ENCODE measurements at places on chromosomes 2 and 18.

DNA sequence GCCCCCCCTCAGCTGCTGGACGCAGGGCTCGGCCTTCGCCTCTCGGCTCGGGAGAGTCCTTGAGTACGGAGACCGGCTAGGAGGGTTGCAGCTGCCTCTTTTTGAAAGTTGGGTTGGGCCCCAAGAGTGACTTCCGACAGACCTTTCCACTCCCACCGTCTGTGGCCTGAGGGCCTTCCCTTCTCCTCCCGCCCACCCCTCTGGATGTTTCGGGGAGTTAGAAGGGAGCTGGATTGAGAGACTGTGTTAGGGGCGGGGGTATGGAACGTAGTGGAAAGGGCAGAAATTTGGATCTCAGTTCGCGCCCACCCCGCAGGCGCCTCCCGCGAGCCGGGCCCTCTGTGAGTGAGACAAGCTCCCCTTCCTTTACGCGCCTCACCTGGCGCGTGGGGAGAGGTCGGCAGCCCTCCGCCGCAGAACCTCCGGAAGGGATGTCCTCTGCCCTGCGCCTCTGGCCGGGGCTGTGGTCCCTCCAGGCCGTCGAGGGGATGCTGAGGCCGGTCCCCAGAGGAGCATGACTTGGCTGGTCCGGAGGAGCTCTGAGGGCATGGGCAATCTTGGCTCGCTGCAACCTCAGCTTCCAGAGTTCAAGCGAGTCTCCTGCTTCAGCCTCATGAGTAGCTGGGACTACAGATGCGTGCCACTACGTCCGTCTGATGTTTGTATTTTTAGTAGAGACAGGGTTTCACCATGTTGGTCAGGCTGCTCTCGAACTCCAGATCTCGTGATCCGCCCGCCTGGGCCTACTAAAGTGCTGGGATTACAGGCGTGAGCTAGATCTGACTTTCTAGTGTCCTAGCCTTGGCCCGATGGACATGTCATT lies 15.9 kb downstream of the C2orf74 start:
- peak overlapping the region; percentile 89 for H3K27ac ChIP-seq
- H3K4me3 ChIP-seq: peak overlapping the region; percentile 87
- H3K36me3 ChIP-seq: peaks cover 39% of the 10 kb centered on the region
- peaks cover 43% of the 10 kb centered on the region for H3K4me1 ChIP-seq
- DNase-seq: peak; percentile 67
- H3K27me3 ChIP-seq: no peaks in the 10 kb centered on the region

GRCh38 chr2:1628893-1629292 lies 115.4 kb downstream of the PXDN start:
- no peaks in the 10 kb centered on the region for H3K4me1 ChIP-seq
- H3K36me3 ChIP-seq: peaks cover 2% of the 10 kb centered on the region
- DNase-seq: no peak
- H3K27me3 ChIP-seq: no peaks in the 10 kb centered on the region

DNA sequence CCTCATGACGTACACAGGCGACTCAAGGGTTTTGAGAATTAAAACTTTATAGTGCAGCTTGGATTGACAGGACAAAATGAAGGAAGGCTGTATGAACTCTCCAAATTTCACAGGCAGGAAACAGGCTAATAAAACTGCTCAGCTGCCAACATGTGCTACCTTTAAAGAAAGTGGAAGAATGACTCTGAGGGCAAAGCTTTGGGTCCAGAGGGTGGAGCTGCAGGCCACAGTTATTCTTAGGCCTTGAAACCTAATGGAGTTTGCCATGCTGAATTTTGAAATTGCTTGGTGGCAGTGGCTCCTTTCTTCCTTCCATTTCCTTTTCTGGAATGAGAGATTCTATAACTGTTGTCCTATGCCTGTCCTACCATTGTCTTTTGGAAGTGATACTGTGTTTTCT lies 34.8 kb downstream of the HAT1 start:
- H3K36me3 ChIP-seq: peaks cover 12% of the 10 kb centered on the region
- no peaks in the 10 kb centered on the region for H3K27me3 ChIP-seq
- H3K27ac ChIP-seq: no peak overlapping the region
- peaks cover 29% of the 10 kb centered on the region for H3K4me1 ChIP-seq

- H3K27me3 ChIP-seq: no peaks in the 10 kb centered on the region
- H3K4me3 ChIP-seq: no peak overlapping the region
- H3K4me1 ChIP-seq: no peaks in the 10 kb centered on the region
- no peaks in the 10 kb centered on the region for H3K36me3 ChIP-seq
- DNase-seq: no peak
Observed at GRCh38 chr18:26941584-26941983, 76.1 kb upstream of the AQP4 start.

DNA sequence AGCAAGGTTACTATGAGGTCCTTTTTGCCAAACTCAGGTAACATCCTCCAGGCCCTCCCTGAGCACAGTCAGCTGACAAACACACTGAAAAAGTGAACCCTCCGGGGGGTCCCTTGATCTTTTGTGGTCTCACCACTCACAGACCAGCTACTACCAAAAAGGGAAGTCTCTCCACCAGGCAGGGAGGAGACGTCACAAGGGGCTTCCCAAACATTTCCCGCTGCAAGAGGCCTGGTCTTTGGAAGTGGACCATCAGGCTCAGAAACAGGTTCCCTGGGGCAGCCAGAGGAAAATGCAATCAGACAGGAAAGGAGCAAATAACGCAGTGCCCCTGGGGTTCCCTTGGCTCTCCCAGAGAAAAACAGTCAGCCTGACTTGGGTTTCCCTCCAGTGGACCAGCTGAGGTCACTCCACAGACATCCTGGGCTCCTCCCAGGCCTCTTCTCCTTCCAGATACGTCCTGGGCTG lies 38.7 kb upstream of the POMC start:
- no peak overlapping the region for H3K4me3 ChIP-seq
- no peak overlapping the region for H3K27ac ChIP-seq
- no peaks in the 10 kb centered on the region for H3K27me3 ChIP-seq

GRCh38 chr2:32931945-32932709 lies 14.6 kb upstream of the LTBP1 start:
- H3K4me3 ChIP-seq: no peak overlapping the region
- H3K36me3 ChIP-seq: no peaks in the 10 kb centered on the region
- no peaks in the 10 kb centered on the region for H3K4me1 ChIP-seq
- H3K27ac ChIP-seq: no peak overlapping the region
- no peak for DNase-seq

- peaks cover 13% of the 10 kb centered on the region for H3K27me3 ChIP-seq
- no peak overlapping the region for H3K4me3 ChIP-seq
- no peaks in the 10 kb centered on the region for H3K4me1 ChIP-seq
- H3K27ac ChIP-seq: no peak overlapping the region
- no peaks in the 10 kb centered on the region for H3K36me3 ChIP-seq
Observed at GRCh38 chr2:205589479-205589878, 92.8 kb upstream of the NRP2 start.

- DNase-seq: peak; percentile 3
- H3K27ac ChIP-seq: no peak overlapping the region
- H3K4me1 ChIP-seq: peaks cover 12% of the 10 kb centered on the region
Observed at GRCh38 chr2:104572834-104573233, 281.1 kb upstream of the POU3F3 start.

- no peak for DNase-seq
- H3K4me1 ChIP-seq: peaks cover 10% of the 10 kb centered on the region
- H3K27me3 ChIP-seq: no peaks in the 10 kb centered on the region
- no peaks in the 10 kb centered on the region for H3K36me3 ChIP-seq
- H3K4me3 ChIP-seq: no peak overlapping the region
Observed at GRCh38 chr2:64204703-64205102, 60.5 kb upstream of the PELI1 start.

DNA sequence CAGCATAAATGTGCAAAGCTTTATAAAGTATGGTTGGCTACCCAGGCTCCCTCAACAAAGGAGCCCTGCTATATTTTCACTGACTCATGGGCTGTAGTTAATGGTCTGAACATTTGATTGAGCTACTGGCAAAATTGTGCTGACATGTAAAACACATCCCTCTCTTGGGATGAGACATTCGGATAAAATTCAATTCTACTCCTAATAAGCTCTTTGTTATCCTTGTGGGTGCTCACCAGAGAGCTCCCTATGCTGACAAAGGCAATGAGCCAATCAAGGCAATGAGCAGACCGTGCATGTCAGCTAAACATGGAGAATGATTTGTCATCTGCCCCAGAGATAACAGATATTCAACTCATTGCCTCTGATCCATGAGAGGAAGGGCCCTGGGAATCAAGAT lies 27.7 kb downstream of the SERPINB8 start:
- DNase-seq: no peak
- H3K4me1 ChIP-seq: no peaks in the 10 kb centered on the region
- no peaks in the 10 kb centered on the region for H3K27me3 ChIP-seq
- H3K36me3 ChIP-seq: peaks cover 5% of the 10 kb centered on the region
- no peak overlapping the region for H3K27ac ChIP-seq
- no peak overlapping the region for H3K4me3 ChIP-seq

DNA sequence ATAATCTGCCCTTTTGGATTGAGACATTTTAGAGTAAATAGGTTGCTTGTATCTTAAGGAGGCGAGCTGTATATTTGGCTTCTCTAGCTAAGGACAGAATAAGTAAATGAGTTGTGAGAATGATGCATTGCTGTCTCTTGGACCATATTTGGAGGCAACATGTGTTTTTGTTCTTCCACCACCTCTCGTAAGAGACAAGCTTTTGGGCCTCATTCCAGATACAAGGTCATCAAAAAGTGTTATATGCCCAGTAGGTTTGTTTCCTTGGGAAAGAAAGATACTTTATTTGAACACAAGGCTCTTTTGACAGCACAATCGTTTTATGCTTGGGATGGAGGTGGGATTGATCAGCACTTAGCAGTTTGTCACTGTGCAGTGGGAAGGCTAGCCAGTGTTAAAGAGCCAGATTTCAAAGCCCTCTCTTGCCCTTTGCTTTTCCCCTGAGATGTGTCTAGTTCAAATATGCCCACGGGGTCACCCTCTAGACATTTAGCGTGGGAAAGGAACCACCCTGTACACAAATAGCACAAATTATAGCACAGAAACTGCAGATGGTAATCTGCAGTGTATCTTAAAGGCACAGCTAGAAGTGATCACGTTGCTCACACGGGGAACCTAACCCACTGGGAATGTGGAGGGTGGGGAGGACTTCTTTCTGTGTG lies 131.3 kb downstream of the MAP4K4 start:
- no peak overlapping the region for H3K4me3 ChIP-seq
- peaks cover 46% of the 10 kb centered on the region for H3K36me3 ChIP-seq
- peaks cover 7% of the 10 kb centered on the region for H3K4me1 ChIP-seq
- H3K27ac ChIP-seq: no peak overlapping the region

DNA sequence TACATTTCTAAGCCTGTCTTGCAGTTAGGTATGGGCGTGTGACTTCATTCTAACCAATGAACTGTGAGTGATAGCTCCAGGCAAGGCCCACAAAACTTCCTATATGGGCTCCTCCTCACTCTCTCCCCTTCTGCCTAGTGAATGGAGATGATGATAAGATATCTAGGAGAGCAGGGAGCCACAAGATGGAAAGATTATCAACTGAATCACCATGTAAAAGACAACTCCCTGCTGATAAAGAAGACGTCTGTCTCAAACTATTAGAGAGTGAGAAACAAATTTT lies 237.1 kb downstream of the GPD2 start:
- H3K4me1 ChIP-seq: no peaks in the 10 kb centered on the region
- no peak overlapping the region for H3K27ac ChIP-seq
- DNase-seq: no peak
- H3K27me3 ChIP-seq: no peaks in the 10 kb centered on the region
- H3K4me3 ChIP-seq: no peak overlapping the region

DNA sequence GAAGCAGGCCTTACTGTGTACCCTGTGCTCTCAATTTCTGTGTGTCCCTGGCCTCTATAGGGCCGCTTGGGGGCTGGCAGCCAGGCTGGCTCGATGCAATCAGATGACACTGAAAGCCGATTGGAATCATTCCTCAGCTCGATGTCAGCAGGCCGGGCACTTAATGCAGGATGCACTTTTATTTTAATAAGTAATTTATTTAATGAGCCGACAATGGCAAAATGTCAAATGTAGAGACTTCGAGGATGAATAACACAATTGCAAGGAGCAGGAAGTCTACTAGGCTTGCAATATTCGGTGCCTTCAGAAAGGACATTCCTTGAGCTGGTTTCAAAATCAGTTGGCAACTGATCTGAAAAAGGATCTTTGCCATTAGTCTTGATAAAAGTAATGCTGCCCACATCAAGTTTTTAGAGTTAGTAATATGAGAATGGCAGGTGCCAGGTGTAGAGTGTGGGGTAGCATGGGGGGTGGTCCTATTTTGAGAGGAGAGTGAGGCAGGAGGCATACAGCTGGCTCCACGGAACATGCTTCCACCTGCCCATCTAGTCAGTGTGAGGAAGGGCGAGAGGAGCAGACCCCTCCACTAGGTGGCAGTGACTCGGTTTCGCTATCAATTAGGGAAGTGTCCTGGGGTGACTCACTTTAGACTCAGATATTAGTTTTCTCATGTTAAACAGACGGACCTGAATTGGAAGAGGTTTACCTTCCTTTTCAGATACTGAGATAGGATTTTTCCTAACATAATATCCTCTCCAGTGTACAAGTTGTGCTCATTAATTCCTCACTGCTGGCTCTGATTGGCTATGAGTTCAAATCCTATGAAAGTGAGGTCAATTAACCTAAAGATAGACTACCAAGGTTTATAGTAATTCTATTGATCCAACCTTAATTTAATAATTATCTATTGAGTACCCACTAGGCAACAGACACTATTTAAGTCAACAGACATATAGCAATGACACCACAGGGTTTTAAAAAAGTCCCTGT lies 80.9 kb downstream of the NABP1 start:
- H3K4me1 ChIP-seq: no peaks in the 10 kb centered on the region
- no peak overlapping the region for H3K27ac ChIP-seq
- no peak overlapping the region for H3K4me3 ChIP-seq
- no peaks in the 10 kb centered on the region for H3K27me3 ChIP-seq
- H3K36me3 ChIP-seq: no peaks in the 10 kb centered on the region

- no peaks in the 10 kb centered on the region for H3K27me3 ChIP-seq
- no peak for DNase-seq
- peaks cover 14% of the 10 kb centered on the region for H3K4me1 ChIP-seq
- no peak overlapping the region for H3K27ac ChIP-seq
- H3K36me3 ChIP-seq: no peaks in the 10 kb centered on the region
Observed at GRCh38 chr2:105783972-105784371, 39.3 kb downstream of the NCK2 start.

- DNase-seq: no peak
- H3K36me3 ChIP-seq: no peaks in the 10 kb centered on the region
- no peaks in the 10 kb centered on the region for H3K4me1 ChIP-seq
- H3K27me3 ChIP-seq: no peaks in the 10 kb centered on the region
- H3K27ac ChIP-seq: no peak overlapping the region
Observed at GRCh38 chr18:6022845-6023244, 127.5 kb upstream of the TMEM200C start.

- H3K27ac ChIP-seq: no peak overlapping the region
- H3K4me3 ChIP-seq: no peak overlapping the region
- no peaks in the 10 kb centered on the region for H3K27me3 ChIP-seq
Observed at GRCh38 chr18:48753691-48754090, 197.1 kb downstream of the SMAD7 start.

GRCh38 chr18:40849886-40850285 lies 1105.1 kb upstream of the PIK3C3 start:
- H3K4me1 ChIP-seq: no peaks in the 10 kb centered on the region
- no peak overlapping the region for H3K4me3 ChIP-seq
- no peak for DNase-seq
- no peak overlapping the region for H3K27ac ChIP-seq
- H3K27me3 ChIP-seq: no peaks in the 10 kb centered on the region
- H3K36me3 ChIP-seq: no peaks in the 10 kb centered on the region

GRCh38 chr2:189851174-189851826 lies 67.0 kb downstream of the PMS1 start:
- H3K27me3 ChIP-seq: no peaks in the 10 kb centered on the region
- peaks cover 36% of the 10 kb centered on the region for H3K36me3 ChIP-seq
- DNase-seq: no peak

- DNase-seq: no peak
- no peaks in the 10 kb centered on the region for H3K4me1 ChIP-seq
- no peak overlapping the region for H3K4me3 ChIP-seq
- no peak overlapping the region for H3K27ac ChIP-seq
Observed at GRCh38 chr18:60831971-60832370, 459.4 kb upstream of the MC4R start.

GRCh38 chr2:5932556-5933469 lies 240.6 kb downstream of the SOX11 start:
- no peaks in the 10 kb centered on the region for H3K36me3 ChIP-seq
- H3K27me3 ChIP-seq: no peaks in the 10 kb centered on the region
- H3K4me1 ChIP-seq: no peaks in the 10 kb centered on the region
- no peak overlapping the region for H3K27ac ChIP-seq
- H3K4me3 ChIP-seq: no peak overlapping the region
